Cortex of kidney (tissue), 1 donor: ENCODE measurements at places on chromosomes 4 and X.

DNA sequence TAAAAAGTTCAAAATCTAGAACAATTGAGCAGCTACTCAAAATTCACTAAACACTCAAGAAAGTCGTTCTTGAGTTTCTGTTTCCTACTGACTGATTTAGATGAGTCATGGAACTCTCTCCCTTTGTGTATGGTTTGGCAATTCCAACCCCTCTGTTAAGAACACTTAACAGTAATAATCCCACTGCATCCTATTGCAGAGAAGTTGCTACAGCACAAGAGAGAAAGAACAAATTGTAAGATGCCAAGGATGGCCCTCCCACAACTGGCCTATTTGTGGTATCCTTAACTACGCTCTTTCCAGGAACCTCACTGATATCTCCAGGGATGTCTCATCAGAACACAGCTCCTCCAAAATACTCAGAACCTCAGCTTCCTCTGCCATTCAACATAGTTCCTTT lies 701.8 kb upstream of the TENM3 start:
- no peak for DNase-seq

- DNase-seq = no peak
Measured at GRCh38 chr4:34139346-34139745, 2105.0 kb downstream of the ARAP2 start.

DNA sequence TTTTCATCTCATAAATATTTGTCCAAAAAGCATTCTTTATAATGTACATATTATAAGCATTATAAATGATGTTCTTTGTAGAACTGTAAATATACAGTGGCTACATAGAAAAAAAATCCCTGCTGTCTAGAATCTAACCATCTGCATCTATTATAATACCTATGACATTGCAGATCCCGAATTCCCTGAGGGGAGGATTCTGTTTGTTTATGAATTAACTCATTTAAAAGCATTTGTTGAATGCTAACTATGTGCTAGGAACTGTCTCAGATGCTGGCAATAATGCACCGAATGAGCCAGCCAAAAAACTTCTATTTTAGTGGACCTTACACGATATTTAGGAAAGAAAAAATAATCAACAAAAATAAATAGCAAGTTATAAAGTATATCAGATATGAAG lies 189.6 kb downstream of the PACRGL start:
- DNase-seq = no peak

DNA sequence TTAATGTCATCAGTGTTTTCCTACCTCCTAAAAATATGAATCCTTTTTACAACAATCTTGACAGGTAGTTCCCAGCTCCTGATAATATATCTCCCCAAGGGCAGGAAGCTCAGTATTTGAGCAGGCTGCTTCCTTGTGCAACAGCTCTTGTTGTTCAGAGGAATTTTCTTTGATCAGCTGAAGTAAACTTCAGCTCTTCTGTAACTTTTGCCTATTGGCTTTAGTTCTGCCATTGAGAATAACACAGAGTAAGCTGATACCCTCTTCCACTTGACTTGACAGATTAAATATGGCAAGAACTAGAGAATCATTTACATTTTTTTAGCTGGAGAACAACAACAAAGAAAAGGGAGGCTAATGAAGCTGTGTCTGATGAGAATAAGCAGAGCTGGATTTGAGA lies 75.2 kb downstream of the LUZP4 start:
- no peak for DNase-seq

DNA sequence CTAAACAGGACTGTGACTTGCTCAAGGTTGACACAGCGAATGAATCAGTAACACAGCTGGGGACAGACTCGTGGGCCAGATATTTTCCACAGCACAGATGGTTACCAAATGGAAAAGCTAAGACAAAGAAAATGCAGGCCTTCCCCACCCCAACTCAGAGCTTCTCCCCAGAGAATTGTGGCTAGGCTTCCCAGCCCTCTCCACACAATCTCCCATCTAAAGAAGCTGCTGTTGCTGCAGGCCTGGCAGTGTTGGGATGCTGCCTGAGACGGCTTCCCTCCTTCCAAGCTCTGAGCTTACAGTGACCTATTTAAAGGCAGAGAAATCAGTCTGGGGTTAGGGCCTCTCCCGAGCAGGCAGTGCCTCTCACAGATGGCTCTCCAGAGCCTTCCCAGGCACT lies 46.5 kb upstream of the PGRMC1 start:
- no peak for DNase-seq
